ENCODE measurements at places on chromosomes 12 and 14. TPM values are rescaled to one million over a fixed set of nuclear protein-coding genes. Genes with fewer than 3 reads are reported as not detected.

Gene LHX5
- 0.47 TPM for total RNA-seq

Gene RTN1
- total RNA-seq = 2.8 TPM

DNA sequence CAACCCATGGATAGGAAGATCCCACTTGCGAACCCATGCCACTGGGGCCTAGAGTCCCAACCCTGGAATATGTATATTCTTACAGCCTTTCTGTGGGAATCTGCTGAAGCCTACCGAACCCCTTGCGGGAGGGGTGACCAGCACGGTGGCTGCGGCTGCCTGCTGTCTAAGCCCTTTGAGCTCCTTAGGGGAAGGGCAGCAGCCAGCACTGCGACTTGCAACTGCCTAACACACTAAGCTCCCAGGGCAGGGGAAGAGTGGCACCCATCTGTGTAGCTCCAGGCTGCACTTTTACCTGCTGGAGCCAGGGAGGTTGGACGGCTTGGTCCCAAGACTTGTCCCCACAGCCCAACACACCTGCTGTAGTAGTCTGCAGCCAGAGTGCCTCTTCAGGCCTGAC is 1968.7 kb upstream of the FLRT2 start:
- H3K36me3 ChIP-seq = no peaks in the 10 kb centered on the region
- no peaks in the 10 kb centered on the region for H3K4me1 ChIP-seq
- H3K27me3 ChIP-seq = no peaks in the 10 kb centered on the region
- H3K4me3 ChIP-seq = no peak overlapping the region
- no peak overlapping the region for H3K27ac ChIP-seq

- no peak overlapping the region for H3K4me3 ChIP-seq
- H3K27me3 ChIP-seq = no peaks in the 10 kb centered on the region
- DNase-seq = no peak
- H3K4me1 ChIP-seq = no peaks in the 10 kb centered on the region
- no peaks in the 10 kb centered on the region for H3K36me3 ChIP-seq
Measured at GRCh38 chr12:95418142-95418541, 55.8 kb upstream of the METAP2 start.

DNA sequence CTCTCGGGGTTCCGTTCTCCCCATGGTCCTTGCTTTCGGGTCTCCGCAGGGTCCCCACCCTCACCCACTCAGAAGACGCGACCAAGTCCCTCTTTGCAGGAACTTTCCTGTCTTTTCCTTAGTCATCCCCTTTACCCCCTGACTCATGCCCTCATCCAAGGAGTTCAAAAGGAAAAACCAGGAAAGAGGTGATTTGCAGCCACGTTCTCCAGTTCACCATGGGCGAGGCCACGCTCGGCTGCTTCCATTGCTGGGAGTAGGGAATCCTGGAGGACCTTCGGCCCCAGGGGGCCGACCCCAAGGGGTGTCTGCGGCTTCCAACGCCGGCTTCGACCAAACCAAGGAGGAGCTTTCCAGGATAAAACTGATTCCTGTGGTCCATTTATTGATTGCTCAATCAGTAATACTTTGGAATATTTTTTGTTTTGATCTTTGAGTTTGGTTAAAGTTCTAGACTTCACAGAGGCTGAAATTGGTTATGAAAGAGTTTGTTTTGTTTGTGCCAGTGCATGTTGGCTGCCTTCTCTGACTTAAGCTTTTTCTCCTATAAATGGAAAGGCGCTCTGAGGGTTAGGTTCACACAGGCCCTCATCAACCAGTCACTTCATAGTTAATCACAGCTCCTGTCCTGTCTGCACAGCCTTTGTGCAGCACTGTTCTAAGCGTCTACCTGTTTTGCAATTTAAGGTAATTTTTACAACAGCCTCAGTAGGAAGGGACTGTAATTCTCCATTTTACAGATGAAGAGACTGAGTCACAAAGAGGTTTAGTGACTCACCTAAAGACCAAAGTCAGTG is 827 bp downstream of the ALDH2 start:
- H3K27ac ChIP-seq = no peak overlapping the region
- H3K27me3 ChIP-seq = no peaks in the 10 kb centered on the region
- DNase-seq = no peak
- peak overlapping the region; percentile 62 for H3K4me3 ChIP-seq
- no peaks in the 10 kb centered on the region for H3K36me3 ChIP-seq
- peaks cover 6% of the 10 kb centered on the region for H3K4me1 ChIP-seq

- H3K27me3 ChIP-seq = peaks cover 17% of the 10 kb centered on the region
- H3K27ac ChIP-seq = no peak within 1 kb of the TSS
- DNase-seq = peak; percentile 72
Measured at GRCh38 chr12:2052826-2053678, at the start of gene CACNA1C. Gene CACNA1C (plus strand): TSS chr12:2052987. CDS start chr12:2053563, 576 bp downstream.

Data from H1 (cell line).